Stimulated activated CD8-positive, alpha-beta memory T cell treated with anti-CD3 and anti-CD28 coated beads, Interleukin-4, amount 100 ng/mL, for 1 hour (primary cell): ENCODE measurements at places on chromosomes 3 and 15.

DNA sequence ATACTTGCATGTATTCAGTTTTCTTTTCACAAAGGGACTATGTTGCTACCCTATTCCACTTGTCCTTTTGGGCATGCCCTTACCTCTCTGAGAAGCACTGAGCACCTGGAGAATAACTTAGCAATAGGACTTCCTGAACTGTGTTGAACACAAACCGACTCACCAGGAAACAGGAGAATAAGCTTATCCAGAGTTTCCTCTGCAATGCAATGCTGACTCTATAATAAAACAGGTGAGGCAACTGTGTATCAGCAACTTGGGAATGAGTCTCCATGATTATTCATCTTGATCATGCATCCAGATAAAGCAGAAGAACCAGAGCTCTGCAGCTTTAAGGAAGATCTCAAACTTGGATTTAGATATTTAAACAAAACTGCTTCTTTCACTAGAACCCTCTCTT lies 806.5 kb downstream of the IGSF11 start:
- DNase-seq, result no peak

GRCh38 chr3:8345398-8345797 lies 156.2 kb upstream of the LMCD1 start:
- DNase-seq, result no peak

DNA sequence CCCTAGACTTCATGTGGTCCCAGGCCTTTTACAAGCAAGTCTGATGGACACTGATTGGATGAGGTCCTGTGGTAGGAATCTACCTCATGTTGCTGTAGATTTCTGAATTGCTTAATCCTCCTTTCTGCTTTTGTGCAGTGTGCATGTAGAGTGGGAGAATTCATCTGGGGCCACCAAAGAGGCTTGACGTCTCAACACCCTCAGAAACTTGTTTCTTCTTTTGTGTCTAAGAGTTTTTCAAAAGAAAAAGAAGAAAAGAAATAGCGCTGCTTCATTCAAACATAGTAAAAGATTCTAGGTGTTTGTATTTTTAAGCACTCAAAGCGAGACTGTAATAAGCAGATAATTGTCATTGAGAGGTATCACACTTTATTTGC lies 46.2 kb downstream of the NR1D2 start:
- no peak for DNase-seq

DNA sequence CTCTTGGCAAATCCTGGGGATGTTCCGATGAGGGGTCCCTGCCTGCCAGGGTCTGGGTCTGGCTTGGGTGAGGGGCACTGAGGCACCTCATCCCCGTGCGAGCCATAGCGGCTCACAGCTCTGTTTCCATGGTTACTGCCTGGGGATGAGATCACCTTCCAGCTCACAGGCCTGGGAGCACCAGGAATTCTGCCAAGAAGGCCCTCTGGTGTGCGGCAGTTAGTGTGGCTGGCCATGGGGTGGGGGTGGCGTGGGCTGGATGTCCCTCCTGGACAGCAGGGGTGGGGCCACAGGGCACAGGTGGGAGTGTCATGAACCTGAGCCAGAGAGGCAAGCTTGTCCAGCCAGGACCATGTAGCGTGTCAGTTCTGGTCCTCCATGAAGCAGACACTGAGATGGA lies 22.1 kb upstream of the PRR23E start:
- no peak for DNase-seq

GRCh38 chr3:173737167-173737808 lies 339.7 kb downstream of the NLGN1 start:
- DNase-seq, result no peak

- no peak for DNase-seq
Observed at GRCh38 chr3:11499144-11499543, 144.6 kb downstream of the VGLL4 start.

GRCh38 chr3:99321261-99321660 lies 317.1 kb upstream of the COL8A1 start:
- no peak for DNase-seq

DNA sequence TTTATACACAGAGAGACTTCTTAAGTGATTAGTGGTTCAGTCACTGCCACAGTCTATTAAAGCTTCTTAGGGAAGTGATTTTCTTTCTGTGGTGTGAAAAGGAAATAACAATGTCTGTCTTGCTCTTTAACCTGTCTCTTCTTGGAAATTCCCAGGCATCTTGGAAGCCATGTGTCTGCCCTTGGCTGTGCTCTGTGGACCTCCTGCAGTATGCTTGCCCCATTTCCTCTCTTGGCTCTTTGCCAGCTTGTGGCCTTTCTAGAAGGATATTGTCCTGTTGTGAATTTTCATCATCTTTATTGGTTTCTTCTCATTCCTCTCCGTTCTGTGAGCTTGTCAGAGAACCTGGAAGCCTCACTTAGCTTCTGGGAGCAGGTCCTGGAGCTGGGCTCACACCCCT lies 338.4 kb upstream of the C2CD4B start:
- DNase-seq, result no peak

DNA sequence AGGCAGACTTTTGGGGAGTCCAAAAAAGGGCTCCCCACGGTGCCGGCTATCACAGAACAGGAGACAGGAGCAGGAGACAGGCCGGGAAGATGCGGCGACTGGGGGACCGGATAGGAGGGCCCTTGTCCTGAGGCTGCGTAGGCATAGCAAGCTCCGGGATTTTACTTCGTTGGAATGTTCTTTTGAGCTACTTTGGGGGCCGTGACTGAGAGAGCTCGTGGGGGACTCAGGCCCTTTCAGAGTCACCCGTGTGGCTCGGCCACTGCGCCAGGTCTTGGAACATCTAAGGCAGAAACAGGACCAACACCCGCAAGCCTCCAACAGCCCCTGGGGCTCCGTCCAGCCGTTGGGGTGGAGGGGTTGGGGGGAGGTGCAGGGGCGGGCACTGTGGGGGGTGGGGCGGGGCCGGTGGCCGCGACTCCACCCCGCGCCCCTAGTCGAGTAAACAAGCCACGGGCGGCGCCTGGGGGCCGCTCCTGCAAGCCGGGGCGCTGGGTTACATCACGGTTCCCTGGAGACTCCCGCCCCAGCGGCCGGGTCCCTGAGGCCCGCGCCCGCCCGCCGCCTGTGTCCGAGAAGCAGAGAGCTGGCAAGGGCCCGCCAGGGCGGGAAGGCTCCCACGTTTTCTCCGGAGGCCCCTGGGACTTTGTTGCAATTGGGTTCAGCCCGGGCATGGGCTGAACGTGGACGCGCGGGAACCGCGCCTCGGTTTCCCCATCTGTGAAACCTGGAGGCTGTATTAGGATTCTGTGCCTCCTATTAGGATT lies 23.3 kb upstream of the C15orf39 start:
- no peak for DNase-seq
